Stimulated activated CD4-positive, alpha-beta T cell treated with anti-CD3 and anti-CD28 coated beads, Interleukin-1b, Interleukin-23, amount 100 ng/mL, for 1 hour (primary cell): ENCODE measurements at places on chromosomes 11 and 22.

DNA sequence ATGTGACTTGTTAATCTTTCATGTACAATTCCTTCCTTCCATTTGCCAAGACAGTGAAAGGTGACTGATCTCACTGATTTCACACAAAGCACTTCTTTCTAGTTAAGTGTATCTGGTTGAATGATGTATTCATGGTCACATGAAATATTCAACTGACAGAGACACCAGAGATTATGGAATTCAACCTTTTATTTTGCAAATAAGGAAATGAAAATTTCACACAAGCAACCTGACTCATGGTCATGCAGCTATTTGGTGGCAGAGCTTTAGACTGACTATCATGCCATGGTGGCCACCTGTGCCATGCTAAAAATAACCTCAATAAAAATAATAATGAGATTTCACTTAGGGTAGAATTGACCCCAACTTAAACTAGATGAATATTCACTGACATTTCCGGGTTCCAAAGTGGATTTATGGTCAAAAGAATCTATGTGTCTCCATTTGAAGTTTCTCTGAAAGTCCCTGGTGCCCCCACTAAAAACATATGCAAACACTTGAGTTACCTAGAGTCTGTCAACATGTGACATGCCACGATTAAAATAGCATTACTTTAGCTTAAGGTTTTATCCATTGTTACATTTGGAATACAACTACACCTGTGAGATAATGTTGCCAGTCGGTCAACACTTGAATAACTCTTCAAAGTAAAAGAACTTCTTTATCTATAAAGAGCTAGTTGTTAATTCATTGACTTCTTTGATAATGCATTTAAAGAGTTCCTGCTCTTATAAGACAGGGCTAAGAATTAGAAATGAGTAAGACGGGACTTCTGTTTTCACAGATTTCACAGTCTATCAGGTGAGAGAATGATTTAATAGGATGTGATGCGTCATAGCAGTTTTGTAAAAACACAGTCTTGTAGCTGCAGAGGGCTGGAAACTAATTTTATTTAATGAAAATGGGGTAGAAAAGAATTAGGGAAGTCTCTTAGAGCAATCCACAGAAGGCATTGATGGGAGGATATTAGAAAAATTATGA is 94.6 kb upstream of the OR9G4 start:
- DNase-seq = no peak

DNA sequence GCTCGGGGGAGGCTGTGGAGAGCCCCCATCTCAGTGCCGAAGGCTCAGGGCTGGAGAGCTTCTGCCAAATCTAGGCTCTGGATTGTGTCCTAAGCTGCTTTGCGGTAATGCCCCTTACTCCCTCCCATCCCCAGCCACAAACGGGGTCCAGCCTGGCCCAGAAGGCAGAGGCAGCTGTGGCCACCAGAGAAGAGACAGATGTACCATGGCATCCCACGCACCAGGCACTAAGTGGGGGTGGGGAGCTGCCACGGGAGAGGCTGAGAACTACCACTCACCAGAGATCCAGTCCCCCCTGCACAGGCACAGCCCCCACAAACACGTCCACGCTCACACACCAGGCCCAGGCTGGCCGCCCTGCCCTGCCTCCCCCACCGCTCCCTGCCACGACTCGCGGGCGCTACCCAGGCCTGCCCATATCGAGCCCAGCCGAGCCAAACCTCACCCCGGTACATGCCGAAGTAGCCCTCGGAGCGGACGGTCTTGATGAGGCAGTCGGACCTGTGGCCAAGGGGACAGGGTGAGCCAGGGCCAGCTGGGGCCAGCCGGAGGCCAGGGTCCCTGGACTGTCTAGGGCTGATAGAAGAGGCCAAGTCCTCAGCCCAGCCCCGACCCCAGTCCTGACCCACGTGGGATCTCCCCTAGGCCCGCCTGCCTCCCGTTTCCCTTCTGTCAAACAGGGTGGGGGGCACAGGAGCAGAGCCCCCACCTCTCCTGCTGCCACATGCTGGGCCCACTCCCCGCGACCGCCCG is 3.9 kb downstream of the SLC25A22 start:
- DNase-seq = no peak

GRCh38 chr11:70079691-70080090 is 1.6 kb downstream of the ANO1 start:
- DNase-seq = no peak

DNA sequence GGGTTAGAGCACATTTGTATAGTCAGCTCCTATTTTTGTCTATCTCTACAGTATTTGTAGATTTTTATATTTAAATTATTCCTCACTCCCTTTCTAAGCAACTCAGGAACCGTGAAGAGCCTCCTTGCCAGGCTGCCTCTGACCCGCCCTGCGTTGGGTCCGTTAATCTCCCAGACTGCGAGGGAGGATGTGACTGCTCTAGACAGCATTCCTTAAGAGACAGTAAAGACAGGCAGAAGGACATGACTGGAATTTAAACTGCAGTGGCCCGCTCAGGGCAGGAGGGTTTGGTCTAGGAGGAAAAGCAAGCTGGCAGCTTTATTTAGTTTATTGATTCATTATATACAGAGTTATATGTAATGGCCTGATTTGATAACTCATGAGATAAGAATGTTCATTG is 413.7 kb downstream of the TMEM135 start:
- no peak for DNase-seq

DNA sequence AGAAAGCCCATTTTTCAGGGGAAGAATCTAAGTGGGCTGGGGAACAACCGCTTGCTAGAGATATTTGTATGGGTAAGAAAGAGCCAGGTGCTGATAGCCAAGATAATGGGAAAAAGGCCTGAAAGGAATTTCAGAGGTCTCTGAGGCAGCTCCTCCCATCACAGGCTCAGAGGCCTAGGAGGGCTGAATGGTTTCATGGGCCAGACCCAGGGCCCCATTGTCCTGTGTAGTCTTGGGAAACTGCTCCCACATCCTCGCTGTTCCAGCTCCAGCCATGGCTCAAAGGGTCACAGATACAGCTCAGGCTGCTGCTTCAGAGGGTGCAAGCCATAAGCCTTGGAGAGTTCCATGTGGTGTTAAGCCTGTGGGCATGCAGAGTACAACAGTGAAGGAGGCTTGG is 73.2 kb upstream of the ARHGAP20 start:
- DNase-seq = no peak

- no peak for DNase-seq
Observed at GRCh38 chr11:33948494-33948893, 56.6 kb upstream of the LMO2 start.

DNA sequence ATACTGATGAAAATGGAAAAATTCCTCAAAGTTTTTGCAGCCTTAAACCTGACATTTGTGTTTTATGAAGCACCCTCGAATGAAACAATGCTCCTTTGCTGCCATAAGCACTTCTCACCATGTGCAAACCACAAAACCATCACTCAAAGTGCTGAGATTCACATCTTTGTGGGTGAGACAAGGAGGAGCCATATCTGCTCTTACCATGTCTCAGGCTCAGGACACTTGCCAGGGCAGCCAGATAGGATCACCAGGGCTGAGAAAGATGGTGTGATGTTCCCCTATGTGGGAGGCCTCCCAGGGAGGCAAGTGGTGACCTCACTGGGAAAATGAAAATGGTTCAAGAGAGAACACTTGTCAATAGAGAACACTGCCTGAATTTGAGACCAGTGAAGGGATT is 120.4 kb downstream of the CCDC34 start:
- DNase-seq = no peak

DNA sequence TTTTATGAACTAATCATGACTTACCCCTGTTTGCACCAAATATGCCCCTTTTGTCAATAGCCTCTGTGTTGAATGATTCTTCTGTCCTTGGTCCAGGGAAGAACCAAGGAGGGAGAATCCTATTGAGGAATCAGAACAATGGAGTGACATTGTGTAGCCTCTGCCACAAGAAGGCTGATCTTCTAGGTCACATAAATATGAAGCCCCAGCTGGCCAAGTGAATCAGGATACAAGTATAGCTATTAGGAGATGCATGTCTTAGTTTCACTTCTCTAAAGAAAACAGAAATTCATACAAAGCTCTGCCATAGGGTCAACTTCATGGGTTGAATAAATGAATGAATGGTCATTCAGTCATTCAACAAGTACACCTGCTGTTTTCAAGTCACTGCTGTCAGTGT is 118.2 kb upstream of the BLID start:
- DNase-seq = no peak

DNA sequence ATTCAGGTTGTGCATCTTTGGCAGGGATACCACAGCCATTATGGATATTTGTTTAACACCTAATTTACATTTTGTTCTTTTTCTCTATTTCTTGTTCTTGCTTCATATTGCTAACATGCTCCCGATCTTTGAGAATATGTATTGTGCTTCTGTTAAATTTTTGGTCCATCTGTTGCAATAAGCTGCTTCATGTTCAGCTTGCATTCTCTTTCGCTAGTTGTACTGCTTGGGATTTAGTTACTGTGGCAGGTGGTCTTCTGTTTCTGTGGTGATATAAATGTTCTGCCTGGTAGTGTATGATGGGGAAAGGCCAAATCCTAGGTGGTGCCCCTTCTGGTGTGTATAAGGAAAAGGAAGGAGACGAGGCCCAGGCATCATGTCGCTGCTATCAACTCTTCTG is 140.2 kb downstream of the SPON1 start:
- no peak for DNase-seq

GRCh38 chr11:15843309-15843872 is 513.0 kb downstream of the SOX6 start:
- no peak for DNase-seq

DNA sequence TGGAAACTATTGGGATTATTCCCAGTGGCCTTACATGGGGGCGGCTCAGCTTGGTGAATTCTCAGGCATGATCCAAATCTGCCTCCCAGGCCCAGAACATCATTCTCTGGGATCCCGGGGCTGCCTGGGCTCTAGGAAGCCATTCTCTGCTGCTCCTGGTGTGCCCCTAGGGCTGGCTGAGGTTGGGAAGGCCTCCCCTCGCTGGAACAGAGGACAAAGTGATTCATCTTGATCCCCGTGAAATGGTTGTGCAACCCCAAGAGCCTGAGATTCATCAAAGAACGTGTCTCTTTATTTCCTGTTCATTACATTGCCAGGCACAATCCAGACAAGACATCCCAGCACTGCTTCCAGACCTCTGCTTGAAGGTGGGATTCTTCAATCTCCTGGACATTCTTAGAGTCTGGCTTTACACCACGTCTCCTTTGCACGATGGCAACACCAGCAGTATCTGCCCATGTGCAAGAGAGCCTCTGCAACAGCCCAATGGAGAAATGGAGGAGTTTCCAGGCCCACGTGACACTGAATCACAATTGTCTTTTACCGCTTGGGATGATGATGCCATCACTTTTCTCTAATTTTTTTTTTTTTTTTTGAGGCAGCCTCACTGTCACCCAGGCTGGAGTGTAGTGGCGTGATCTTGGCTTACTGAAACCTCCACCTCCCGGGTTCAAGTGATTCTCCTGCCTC is 52.3 kb downstream of the TST start:
- no peak for DNase-seq

DNA sequence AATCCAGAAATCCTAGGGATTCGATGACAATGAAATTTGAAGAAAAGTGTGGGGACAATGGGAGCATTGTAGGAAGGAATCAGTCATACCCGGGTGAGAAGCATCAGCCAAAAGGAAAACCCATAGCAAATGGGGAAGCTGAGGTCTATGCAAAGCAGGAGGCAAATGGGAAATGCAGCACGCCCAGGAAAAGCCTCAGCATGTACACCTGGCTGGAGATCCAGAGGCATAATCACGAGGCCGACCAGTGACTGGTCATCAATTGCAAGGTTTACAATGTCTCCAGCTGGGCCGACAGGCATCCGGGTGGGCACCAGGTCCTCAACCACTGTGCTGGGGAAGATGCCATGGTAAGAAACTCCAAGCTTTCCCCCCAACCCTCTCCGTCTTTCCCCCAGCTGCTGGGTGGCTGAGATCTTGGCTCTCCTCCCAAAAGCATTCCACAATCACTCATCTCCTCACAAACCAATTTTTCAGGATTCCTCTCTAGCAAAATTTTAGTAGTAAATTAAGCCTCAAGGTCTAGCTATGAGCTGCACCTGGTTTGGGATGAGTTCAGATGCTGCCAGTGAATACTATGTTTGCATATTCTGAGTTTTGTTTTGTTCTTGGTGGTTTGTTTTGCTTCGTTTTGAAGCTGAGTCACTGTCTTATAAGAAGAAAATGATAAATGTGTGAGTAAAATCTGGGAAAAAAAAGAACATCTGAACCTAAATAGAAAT is 98.0 kb upstream of the OR5AK2 start:
- DNase-seq = no peak

GRCh38 chr11:25065746-25066145 is 568.9 kb downstream of the LUZP2 start:
- no peak for DNase-seq

DNA sequence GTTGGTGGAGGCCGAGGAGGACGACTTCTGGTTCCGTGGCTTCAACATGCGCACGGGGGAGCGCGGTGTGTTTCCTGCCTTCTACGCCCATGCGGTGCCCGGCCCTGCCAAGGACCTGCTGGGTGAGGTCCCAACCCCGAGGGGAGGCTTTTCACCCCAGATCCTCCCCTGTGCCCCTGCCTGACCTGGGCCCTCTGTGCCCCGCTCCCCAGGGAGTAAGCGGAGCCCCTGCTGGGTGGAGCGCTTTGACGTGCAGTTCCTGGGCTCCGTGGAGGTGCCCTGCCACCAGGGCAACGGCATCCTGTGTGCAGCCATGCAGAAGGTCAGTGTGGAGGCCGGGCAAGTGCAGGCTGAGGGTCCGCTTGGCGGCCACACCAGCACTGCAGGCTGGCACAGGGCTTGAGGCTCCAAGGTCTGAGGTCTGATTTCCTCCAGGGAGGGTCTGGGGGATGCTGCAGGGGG is 5.1 kb downstream of the MAPK8IP2 start:
- no peak for DNase-seq

GRCh38 chr11:13327421-13327820 is 49.8 kb downstream of the BMAL1 start:
- DNase-seq = no peak
